BJ (cell line): ENCODE measurements at places on chromosomes 7 and 10. TPM values are rescaled to one million over a fixed set of nuclear protein-coding genes. Genes with fewer than 3 reads are reported as not detected.

The TLX1 gene
- not detected in 2 replicates for polyA plus RNA-seq

The DNAJB6 gene
- 105 and 126 TPM in 2 replicates for polyA plus RNA-seq

The ANKRD61 gene
- polyA plus RNA-seq, result 0.31 and 0.40 TPM in 2 replicates

The ABLIM1 gene
- 13.3 and 14.4 TPM in 2 replicates for polyA plus RNA-seq

The DNAH11 gene
- 0.59 and 0.87 TPM in 2 replicates for polyA plus RNA-seq

The PROSER2 gene
- polyA plus RNA-seq, result 1.2 TPM in 2 replicates

The MACROH2A2 gene
- 2.7 TPM in 2 replicates for polyA plus RNA-seq

The PRPS1L1 gene
- polyA plus RNA-seq, result not detected in 2 replicates

The UCMA gene
- not detected in 2 replicates for polyA plus RNA-seq

The ACTL6B gene
- not detected in 2 replicates for polyA plus RNA-seq

The PON1 gene
- not detected in 2 replicates for polyA plus RNA-seq

The CPVL gene
- not detected in 2 replicates for polyA plus RNA-seq

The ADCYAP1R1 gene
- 0.02 TPM in 1 of 2 replicates, not detected in the other for polyA plus RNA-seq

The THSD7A gene
- polyA plus RNA-seq, result 0.02 and 0.06 TPM in 2 replicates

The GIMAP8 gene
- polyA plus RNA-seq, result not detected in 2 replicates

The LIPF gene
- polyA plus RNA-seq, result not detected in 2 replicates

The LRRN3 gene
- 7.2 and 12.7 TPM in 2 replicates for polyA plus RNA-seq

The IGFBP3 gene
- 3,005 and 3,180 TPM in 2 replicates for polyA plus RNA-seq

The FLNC gene
- 24.6 and 58.6 TPM in 2 replicates for polyA plus RNA-seq

The ZNF727 gene
- not detected in 2 replicates for polyA plus RNA-seq
